ENCODE measurements at places on chromosomes 6 and 20.

DNA sequence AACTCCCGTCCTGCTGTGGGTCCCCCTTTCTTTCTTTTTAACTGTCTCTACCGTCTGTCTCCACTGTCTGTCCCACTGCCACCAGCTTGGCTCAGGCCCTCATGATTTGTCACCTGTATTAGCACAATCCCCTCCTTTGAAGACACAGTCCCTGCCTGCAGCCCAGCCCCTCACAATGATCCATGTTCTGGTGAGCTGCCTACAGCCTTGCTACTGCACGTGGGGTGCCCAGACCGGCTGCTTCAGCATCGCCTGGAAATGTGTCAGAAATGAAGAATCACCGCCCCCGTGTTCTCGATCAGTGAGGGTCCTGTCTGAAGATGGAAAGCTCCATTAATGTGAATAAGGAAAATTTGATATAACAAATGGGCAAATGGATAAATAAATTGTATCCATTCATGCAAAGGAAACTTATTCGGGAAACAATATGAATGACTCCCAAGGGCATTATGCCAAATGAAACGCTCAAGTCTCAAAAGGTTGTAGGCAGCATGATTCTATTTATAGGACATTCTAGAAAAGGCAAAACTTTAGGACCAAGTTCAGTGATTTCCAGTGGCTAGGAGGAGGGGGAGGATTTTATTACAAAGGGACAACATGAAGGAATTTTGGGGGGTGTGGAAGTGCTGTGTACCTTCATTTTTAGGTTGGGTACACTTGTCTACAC, 59.4 kb upstream of the CD83 start:
- DNase-seq = no peak

GRCh38 chr6:33192671-33193602, 670 bp upstream of the COL11A2 start:
- no peak for DNase-seq

- DNase-seq = no peak
Observed at GRCh38 chr6:159969204-159969912, 476 bp downstream of the IGF2R start.

DNA sequence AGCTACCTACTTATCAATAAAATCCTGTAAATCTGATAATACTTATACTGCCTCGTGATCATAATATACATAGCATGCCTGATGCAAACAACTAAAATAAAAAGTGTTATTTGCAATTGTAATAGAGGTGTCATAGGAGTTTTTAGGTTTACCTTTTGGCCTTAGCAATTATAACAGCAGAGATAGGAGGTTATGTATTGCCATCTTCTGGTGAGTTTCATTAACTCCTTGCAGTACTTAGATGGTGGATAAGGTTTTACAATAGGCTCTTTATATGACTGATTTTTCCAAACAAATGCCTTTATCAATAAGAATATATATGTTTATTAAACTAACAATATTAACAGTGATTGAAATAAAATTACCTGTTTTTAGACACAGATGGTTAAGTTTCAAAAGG, 27.8 kb upstream of the MYCT1 start:
- no peak for DNase-seq

- DNase-seq = no peak
Observed at GRCh38 chr6:88650029-88650619, 313.3 kb downstream of the RNGTT start.

- DNase-seq = no peak
Observed at GRCh38 chr6:95364016-95364604, 213.2 kb upstream of the MANEA start.

GRCh38 chr20:44129911-44130718, 56.9 kb downstream of the JPH2 start:
- DNase-seq = no peak

DNA sequence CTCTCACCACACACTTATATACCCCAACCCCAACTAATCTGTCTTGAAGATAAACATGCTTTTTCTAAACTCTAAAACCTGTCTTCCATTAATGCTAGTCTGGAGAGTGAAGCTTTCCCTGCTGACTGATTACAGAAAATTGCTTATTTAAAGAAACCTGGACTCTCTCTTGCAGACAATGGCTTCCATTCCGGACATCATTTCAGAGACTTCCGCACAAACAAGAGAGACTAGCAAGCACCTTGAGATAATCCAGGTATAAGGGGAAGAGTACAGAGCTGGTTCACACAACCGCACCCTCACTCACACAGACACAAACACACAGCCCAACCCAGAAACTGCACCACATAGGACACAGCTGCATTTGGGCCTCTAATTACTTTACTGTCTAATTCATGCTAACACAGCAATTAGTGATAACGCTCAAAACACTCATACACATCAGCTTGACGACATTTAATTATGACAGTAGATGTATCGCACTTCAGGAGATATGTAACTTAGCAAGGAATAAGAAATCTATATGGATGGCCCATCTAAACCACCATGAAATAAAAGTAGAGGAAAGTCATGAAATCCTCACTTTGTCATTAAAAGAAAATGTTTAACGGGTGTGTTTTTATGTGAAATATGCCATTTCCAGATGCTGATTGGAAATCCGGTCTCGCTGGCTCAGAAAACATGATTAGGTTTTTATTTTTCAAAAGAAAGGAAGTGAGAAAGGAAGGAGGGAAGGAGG, 138.1 kb upstream of the JARID2 start:
- no peak for DNase-seq

- no peak for DNase-seq
Observed at GRCh38 chr20:43420192-43420591, 37.5 kb upstream of the SRSF6 start.

DNA sequence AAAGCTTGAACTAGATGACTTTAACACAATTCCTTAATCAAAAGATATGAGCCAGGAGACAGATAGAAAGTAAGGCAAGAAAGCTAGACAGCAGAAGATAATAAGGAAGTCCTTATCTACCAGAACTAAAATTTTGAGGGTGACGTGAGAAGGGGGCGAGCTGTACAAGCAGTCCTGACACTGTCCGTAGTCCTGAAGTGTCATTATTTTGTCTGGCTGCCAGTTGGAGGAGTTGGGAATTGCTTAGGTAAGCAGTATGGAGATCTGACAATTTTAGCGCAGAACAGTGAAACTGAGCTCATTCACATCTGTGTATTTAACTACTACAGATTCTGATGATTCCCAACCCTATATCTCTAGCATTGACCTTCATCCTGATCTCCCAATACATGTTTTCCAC, 25.8 kb upstream of the CEP85L start:
- no peak for DNase-seq

DNA sequence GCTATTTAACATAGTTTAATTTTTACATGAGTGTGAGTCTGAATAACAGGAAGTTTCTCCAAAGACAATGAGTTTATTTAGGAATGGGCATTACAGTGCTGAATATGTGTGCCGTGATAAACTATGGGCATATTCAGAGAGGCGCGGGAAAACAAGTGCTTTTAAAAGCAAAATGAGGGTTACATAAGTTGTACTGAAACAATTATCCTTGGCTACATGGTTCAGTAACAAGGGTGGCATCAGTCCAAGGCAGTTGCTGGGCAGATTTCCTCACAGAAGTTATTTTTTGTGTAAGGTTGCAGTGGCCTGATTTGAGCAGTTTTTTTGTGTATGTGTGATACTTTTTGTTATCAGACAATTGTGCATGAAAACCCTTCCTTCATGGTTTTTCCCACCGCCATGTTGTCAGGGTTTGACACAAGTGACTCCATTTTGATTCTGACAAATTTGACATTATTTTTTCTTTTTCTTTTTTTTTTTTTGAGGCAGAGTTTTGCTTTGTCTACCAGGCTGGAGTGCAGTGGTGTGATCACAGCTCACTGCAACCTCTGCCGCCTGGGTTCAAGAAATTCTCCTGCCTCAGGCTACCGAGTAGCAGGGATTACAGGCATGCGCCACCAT, 22.3 kb upstream of the PXDC1 start:
- no peak for DNase-seq

DNA sequence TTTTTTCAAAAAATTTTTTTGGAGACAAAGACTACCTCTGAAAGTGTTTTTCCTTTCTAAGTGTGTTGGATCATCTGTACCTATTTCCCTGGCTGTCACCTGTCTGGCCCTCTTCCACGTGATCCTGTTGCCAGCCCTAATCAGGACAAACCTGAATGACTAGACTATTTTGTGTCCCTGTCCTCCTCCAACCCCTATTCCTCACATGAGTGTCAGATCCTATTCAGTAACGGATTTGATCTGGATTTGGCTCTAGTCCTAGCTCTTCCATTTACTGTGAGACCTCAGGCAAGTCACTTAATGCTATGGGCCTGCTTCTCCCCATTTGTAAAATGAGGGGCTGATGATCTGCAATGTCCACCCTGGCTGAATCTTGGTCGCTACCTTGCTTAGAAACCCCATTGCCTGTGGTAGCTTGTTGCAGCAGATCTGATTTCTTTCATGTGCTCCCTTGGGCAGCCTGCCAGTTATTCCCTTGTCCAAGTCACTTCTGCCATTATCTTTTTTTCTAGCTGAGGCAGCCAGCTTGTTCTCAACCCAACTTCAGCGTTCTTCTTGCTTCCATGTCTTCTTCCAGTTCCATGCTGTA, 4.8 kb downstream of the PHF20 start:
- no peak for DNase-seq

DNA sequence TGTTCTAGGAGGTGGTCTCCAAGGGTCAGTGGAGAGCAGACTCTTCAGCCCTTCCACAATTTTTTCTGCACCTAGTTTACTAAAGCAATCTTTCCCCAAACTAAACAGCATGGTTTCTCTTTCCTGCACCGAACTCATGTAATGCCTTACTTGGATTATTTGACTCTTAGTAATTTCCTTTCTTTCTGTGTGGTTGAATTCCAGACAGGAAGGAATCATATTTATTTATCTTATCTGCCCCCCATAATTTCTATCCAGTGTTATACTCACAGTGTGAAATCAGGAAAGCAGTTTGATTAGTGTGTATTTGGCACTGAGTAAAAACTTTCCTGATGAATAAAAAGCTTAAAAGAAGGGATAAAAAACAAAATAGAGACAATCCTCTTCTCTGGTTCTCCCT, 140.3 kb upstream of the STMND1 start:
- no peak for DNase-seq

- DNase-seq = no peak
Observed at GRCh38 chr6:22448291-22448711, 121.1 kb upstream of the HDGFL1 start.

DNA sequence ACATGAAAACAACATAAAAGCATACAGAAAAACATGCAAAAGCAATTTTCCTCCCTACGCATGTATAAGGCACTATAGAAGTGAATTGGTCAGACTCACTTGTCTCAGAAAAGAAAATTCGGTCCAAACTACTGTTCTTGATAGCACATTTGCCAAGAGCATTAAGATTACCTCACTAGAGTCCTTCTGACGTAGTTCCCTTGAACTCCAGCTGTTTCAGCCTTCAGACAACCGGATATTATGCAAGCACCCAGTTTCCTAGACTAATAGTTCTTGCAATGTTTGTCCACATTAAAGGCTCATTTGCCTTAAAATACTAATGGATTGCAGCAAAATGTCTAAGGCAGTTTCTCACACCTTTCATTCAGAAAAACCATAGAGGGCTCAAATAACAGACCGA, 2.5 kb upstream of the CASS4 start:
- no peak for DNase-seq

GRCh38 chr6:109212683-109213082, 117.4 kb downstream of the CEP57L1 start:
- DNase-seq = no peak

DNA sequence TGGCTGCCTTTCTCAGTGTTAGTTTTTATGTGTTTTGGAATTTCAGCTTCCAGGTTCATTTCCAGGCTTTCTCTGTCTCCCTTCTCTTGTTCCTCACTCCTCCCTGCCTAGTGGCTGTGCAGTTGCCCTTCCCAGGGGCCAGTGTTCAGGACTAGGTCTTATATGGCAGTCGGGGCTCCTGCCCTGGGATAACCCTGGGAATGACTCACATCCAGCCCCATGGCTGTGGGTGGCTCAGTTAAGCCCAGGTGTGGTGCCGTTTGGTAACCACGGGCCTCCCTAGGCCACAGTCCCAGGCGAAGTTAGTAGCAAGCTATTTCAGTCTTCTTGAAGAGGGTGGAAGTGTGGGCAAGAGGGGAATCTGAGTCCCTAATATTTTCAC, 57.4 kb upstream of the DDR1 start:
- no peak for DNase-seq

GRCh38 chr20:24411834-24412216, 57.6 kb upstream of the SYNDIG1 start:
- no peak for DNase-seq

- DNase-seq = no peak
Observed at GRCh38 chr20:4606051-4606450, 115.7 kb upstream of the PRND start.

- DNase-seq = no peak
Observed at GRCh38 chr6:31460361-31461025, 37.5 kb upstream of the MICB start.

DNA sequence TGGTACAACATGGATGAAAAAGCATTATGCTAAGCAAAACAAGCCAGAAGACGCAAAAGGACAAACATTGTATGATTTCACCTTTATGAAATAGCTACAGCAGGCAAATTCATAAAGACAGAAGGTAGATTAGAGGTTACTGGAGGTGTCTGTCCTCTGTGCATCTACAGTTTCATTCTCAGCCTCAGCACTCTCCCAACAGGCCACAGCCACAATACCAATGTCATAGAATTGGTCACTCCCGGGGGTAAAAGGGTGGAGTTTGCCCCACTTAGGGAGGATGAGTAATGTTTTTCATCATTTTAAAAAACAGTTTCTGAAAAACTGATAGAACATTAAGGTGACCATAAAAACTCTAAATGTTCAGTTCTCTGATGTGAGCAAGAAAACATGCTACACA, 17.2 kb upstream of the TMX4 start:
- no peak for DNase-seq

- no peak for DNase-seq
Observed at GRCh38 chr20:61192337-61192950, 59.6 kb upstream of the CDH4 start.

DNA sequence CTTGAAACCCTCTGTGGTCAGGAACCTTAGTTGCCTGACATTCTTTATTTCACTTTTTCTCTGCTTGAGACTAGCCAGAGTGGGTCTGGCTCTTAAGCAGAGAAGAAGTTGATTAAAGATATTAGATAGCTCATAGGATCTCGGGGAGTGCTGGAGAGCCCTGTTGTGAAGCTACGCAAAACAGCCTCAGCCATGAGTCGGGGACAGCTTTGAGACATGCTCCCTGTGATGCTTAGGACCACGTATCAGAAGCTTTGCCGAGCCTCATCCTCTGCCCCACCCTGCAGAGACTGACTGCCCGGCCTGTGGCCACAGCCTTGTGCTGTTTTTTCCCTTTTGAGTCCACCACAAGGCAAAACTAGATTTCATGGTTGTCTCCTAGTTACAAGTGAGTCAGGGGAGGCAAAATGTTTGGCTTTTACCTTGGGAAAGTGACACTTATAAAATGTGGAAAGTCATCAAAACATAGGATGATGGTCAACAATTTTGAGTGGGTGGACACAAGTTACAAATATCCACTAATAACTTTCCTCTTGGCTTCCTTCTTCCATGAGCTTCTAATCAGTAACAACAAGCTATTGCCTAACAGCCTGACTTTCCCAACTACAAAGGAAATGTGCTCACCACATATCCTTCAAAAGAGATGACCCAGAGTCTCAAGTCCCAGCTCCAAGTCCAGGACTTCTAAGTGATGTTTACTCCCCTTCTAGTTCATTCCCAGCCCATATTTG, 108.4 kb downstream of the JAG1 start:
- DNase-seq = no peak

GRCh38 chr6:13113981-13114593, 214.2 kb downstream of the TBC1D7 start:
- no peak for DNase-seq

- no peak for DNase-seq
Observed at GRCh38 chr6:44094403-44095242, 32.6 kb downstream of the MRPL14 start.

All from stimulated activated CD8-positive, alpha-beta memory T cell treated with anti-CD3 and anti-CD28 coated beads, Interleukin-4, amount 100 ng/mL, for 4 hours (primary cell).